ENCODE measurements at places on chromosomes 2 and 18.

DNA sequence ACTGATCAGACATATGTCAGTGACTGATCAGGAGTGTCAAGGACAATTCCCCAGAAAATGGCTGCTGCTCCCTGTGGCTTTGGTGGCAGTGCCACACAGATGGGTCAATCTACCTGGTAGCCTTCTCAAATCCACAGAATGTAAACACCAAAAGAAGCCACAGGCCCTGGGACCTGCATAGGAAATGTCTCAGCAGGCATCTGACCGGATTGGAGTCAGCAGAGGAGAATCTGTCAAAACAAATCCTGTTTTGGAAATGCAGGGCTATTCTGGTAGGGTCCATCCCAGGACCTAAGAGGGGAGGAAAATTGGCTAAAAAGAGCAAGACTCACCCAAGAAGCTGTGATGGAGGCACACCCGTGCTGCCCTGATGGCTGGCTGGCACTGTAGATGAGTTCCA, 189.7 kb downstream of the TMEM247 start:
- no peak for DNase-seq

DNA sequence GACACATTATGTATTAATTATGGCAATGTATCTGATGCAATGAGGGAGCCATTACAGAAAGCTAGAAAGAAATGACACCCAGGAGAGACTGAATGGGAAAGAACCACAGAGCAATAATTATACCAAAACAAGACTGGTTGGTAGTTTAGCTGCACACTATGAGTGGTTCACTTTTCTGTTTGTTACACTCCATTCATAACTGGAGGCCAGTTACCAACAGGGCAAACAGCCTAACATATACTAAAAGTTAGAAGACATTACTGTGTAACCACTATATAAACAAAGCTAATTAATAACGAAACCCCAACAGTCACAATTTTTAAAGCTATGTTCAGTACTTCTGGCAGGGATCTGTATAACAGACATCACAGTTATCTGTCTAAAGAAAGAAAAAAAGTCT, 49.4 kb downstream of the NBAS start:
- no peak for DNase-seq

DNA sequence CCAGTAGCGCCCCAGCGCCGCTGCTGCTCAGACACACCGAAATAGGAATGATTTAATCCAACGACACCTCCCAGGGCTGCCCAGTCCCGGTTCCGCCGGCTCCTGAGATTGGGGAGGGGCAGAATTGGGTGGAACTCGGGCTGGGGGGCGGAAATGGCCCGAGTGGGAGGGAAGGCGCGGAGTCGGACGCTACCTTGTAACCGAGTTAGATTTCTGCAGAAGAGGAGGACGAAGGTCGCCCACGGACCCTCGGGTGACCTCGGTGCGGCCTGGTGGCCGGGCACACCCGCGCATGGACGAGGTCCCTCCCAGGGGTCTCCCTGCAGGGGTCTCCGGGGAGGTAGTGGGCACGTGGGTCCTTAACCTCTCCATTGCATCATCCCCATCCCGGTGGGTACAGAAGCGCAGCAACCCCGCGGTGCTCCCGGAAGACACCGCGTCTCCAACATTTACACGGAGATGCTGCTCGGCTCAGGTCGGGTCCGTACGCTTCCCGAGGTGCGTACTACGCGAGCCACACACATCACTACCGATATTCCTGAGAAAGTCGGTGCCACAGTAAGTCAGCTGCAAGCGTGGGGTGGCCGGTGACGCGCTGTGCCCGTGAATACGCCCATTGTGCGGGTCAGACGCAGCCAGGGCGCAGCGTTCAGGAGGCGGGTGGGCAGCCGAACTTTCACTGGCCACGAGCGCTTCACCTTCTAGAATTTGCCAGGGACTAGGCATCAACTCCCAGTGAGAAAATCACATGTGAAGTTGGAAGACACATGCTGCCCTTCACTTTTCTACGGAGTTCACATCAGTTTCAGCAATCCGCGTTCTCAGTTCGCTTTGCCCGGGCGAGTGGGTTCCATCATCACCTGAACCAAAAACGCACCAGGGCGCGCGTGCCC, 3.0 kb downstream of the ZNF516 start:
- DNase-seq: peak; percentile 70

- no peak for DNase-seq
These were observed 21.0 kb upstream of the TGFA start for GRCh38 chr2:70574618-70575017.

DNA sequence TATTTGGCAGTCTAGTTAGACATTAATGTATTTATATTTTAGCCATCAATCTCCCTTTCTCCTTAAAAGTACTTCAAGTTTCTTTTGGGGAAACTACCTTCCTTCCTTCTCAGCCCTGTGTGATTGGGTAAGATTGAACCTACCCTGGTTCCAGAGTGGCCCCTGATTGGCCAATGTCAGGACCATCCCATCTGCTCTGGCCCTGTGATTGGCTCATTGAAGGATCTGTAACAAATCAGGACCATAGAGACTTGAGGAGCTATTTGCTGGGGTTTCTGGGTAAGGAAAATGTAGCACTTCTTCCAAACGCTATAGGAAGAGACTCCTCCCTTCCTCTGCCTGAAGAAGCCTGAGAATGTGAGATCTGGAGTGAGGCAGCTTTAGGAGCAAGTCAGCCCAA, 59.3 kb downstream of the AQP4 start:
- no peak for DNase-seq

DNA sequence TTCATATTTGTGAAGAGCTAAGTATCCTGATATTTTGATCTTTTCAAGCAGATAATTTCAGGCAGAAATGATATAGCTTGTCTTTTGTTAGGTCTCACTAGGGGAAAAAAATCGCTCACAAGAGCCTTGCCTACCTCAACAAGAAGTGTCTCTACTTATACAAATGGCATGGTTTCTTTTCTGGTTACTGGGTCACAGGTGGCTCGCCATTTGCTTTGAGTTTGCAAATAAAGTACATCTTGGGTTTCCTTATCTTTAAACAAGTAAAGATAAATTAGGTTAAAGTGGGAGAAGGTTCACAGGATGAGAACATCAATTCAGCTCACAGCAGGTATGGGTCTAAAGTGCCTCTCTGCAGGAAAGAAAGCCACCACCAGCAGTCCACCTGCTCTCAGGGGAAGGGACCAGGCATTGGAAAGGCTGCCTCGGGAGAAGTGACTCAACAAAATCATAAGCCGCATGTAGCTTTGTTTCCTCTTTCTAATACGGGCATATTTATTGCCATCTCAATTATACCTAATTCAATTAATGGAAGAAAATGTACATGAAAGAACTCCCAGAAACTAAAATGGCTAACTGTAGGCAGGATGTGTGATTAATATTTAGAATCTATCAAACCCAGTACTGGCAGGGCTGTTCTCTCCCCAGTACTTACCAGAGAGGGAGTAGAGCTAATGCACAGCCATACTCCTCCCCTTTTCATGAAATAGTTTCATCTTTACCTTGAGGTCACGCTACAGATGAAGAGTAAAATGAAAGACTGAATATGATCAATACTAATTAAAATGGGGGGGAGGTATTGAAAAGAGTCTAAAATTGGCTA, 28.3 kb downstream of the CDC42EP3 start:
- DNase-seq: no peak

GRCh38 chr2:145226901-145227300, 707.0 kb upstream of the ZEB2 start:
- no peak for DNase-seq

Measured in ovary (tissue), 10 donors.